Mesothelial cell of epicardium (in vitro differentiated cells): ENCODE measurements at places on chromosomes 1 and 21. TPM values are rescaled to one million over a fixed set of nuclear protein-coding genes. Genes with fewer than 3 reads are reported as not detected.

DNA sequence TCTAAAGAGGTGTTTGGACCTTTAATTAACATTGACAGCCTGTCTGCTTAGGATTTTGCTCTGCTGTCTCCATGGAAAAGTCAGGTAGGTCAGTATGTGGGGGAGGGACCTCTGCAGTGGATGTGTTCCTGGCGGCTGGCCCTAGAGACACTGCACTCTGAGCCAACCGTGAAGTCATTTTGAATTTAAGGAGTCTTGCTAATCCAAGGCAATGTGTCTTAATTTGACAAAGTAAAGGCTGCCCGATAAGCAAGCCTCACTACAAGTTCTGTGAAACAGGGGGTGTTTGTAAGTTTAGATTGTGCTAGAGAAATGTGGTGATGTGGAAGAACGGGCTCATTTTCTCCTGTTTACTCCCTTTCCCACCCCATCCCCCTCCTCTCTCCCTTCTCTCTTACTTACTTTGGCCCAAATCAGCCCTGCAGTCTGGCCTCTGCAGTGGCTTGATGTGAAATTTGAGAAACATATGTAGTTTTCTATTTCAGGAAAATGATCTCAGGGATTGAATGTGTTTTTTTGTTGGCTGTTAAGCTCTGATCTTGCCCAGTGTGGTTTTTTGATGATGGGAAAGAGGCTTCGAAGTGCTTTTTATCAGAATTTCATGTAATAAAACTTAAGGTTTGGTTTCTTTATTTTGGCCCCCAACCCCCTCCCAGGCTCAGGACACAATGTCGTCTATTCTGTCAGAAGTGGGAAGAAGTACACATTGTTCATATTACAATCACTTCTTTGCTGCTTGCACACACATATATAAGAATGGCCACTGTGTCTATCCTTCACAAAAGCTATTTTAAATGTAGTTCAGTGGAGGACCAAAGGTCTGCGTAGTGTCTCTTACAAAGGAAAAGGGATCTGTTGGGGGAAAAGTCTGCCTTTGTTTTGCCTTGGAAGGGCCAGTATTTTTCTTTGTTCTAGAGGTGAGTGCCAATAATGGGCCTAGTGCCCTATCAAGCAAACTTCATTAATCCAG, 96.6 kb downstream of the FGGY start:
- DNase-seq = no peak

DNA sequence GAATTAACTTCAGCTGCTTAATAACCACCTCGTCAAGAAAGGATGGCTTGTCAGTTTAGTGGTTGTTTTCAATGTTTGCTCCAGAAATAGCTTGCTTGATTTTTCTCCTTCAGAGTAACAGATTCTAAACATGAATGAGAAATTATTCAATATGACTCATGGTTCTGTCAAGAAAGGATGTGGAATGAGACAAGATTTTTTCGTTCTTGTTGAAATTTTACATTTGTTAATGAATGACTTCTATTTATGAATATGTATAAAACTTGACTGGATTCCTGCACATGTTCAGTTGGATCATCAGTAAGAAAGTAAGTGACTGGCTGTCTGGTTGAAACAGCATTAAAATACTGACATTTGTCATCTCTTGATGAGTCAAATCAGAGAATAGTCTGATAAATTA, 38.3 kb downstream of the IFI44 start:
- DNase-seq = no peak

DNA sequence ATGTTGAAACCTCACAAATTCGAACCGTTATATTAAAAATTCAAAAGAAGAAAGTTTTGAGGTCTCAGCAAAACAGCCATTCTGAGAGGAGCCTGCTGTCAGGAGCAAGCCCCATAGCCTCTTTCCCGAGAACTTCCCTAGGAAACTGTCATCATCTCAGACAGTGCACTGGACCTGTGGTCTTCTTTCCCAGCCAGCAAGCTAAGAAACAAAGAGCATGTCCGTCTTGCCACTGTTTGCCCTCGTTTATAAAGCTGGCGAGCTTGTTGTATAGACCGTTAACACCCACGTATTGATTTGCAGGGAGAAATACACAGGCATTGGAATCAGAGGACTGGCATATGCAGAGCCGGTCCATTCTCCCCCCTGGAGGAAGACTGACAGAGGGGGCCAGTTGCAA, 407.0 kb downstream of the NPHP4 start:
- no peak for DNase-seq

Gene LHX8
- 0.20 to 0.36 TPM (median 0.20 TPM) in 3 replicates for total RNA-seq

Gene CPLANE2
- 7.7 to 10.7 TPM (median 9.1 TPM) in 3 replicates for total RNA-seq
